ENCODE measurements at places on chromosomes 1 and 21.

GRCh38 chr1:211511030-211511700 is 19.2 kb upstream of the RD3 start:
- DNase-seq, result no peak

- no peak for DNase-seq
Measured at GRCh38 chr1:38789498-38790169, 69.9 kb downstream of the RRAGC start.

GRCh38 chr1:93905734-93906133 is 3.5 kb downstream of the GCLM start:
- no peak for DNase-seq

GRCh38 chr1:31954607-31955283 is 16.6 kb upstream of the PTP4A2 start:
- no peak for DNase-seq

DNA sequence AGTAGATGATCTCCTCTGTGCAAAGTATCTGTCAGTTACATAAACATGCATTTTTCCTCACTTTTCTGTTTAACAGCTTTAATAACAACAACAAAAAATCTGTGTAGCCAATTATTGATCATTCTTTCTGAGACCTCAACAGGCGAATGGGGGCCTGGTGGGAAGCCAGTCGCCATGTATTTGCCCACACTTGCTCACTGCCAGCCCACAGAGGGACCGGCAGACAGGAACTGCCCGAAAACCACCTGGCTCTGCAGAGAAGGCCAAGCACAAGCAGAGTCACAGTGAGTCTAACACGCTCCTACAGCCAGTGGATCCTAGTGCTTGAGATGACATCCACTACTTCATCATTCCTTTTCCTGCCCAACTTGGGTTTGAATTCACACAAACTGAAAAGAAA is 56.1 kb downstream of the NPHP4 start:
- DNase-seq, result no peak

- DNase-seq, result no peak
Measured at GRCh38 chr1:173168941-173169340, 38.2 kb downstream of the TNFSF4 start.

GRCh38 chr1:10664251-10664650 is 132.2 kb downstream of the CASZ1 start:
- DNase-seq, result no peak

GRCh38 chr1:65417729-65418128 is 2.7 kb upstream of the LEPR start:
- DNase-seq, result no peak

DNA sequence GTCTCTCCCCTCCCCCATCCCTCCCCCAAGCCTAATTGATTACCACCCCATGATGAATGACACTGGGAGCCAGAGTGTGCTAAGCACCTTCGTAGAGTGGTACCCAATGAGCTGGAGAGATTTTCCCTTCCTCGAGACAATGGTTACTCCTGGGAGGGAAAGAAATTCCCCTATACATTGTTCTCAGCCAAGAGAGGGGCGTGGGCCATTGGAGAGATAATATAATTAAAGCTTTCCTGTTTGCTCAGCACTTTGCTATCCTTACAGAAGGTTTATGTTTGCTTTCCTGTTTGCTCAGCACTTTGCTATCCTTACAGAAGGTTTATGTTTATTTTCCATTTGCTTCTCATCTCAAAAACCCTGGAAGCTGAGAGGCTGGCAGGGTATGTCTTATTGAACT is 126.1 kb upstream of the KLHDC7A start:
- DNase-seq, result no peak

GRCh38 chr1:225848030-225848955 is 33.9 kb downstream of the TMEM63A start:
- peak; percentile 56 for DNase-seq

- no peak for DNase-seq
Measured at GRCh38 chr1:165787741-165788140, 19.1 kb upstream of the TMCO1 start.

DNA sequence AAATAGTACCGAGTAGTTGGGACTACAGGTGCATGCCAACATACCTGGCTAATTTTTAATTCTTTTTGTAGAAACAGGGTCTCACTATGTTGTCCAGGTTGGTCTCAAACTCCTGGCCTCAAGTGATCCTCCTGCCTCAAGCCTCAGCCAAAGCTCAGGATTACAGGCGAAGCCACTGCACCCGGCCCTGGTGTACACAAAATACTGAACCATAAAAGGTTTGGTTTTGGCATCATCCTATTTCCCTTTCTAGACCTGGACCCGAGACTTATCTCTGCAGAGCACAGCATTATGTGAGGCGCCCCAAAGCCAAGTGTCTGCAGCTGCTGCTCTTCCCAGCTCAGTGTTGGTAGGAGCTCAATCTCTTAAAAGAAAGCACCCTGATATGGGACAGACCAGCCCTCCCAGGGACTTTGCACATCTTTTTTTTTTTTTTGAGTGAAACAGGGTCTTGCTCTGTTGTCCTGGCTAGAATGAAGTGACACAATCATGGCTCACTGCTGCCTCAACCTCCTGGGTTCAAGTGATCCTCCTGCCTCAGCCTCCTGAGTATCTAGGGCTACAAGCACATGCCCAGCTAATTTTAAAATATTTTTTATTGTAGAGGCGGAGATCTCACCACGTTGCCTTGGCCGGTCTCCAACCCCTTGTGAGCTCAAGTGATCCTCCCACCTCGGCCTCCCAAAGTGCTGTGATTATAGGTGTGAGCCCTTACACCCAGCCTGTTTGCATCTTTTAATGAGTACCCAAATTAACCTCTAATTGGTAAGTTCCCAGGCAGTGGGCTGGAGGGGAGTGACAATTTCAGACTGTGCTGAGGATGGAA is 20.4 kb downstream of the TEX35 start:
- no peak for DNase-seq

GRCh38 chr1:6603238-6603914 is 707 bp upstream of the KLHL21 start:
- DNase-seq, result peak; percentile 59

DNA sequence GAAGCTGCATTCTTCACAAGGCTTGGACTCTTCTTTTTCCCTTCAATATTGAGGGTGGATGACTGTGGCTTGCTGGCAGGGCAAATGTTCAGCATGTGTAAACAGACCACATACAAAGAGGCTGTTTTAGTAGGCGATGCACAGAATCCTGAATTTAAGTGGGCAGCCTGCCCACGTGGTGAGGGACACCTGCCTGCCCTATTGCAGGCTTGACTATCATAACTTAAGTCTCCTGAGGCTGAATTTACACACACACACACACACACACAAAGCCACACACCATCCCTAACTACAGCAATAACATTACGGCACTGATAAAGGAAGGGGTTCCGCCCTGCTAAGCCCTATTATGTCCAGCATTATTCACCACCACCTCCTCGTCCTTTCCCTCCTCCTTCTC is 15.9 kb downstream of the SYT2 start:
- no peak for DNase-seq

- DNase-seq, result no peak
Measured at GRCh38 chr1:107896401-107896800, 68.6 kb downstream of the VAV3 start.

DNA sequence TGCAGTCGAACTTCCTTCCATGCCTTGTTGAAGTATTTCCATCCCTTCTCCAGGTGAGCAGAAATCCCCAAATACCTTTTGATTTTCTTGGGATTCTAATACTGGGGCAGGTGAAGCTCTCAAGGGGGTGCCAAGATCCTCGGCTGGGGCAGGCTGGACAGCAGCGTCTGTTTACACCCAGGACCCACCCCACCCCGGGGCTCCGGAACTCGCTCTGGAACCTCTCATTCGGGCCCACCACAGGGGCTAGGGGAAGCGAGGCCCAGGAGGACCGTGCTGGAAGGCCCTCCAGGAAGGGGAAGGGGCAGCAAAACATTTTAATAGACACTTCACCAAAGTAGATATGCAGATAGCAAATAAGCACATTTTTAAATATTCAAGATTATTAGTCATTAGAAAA is 161.9 kb upstream of the GORAB start:
- no peak for DNase-seq

DNA sequence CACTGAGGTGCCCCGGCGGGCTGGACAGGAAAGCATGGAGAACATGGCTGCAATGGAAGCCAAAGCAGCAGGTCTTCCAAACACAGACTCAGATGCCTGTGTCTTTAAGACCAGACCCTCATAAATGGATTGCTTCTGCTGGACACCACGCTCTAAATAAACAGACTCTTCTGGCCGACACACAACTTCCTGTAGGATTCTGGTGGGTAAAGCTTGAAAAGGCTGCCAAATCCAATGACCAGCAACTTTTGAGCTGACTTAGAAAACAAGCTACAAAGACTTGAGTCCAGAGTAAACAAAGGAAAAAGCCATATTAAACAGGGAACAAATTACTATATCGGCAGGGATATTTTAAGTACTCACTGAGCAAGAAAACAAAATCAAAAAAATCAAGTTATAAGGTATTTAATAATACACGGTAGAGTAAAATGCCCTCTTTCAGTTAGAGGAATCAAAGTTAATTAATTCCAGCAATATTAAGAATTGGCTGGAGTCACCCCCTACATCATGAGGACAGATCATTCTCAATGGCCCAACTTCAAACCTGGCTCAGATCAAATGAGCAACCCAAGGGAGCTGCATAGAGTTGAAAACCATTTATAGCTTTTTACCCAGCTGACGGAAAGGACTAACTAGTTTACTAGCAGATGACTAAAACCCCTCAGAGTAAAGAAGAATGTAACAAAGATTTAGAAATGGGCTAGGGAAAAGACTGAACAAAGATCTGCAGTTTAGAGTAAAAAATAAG is 102.4 kb downstream of the TGFBR3 start:
- DNase-seq, result no peak

DNA sequence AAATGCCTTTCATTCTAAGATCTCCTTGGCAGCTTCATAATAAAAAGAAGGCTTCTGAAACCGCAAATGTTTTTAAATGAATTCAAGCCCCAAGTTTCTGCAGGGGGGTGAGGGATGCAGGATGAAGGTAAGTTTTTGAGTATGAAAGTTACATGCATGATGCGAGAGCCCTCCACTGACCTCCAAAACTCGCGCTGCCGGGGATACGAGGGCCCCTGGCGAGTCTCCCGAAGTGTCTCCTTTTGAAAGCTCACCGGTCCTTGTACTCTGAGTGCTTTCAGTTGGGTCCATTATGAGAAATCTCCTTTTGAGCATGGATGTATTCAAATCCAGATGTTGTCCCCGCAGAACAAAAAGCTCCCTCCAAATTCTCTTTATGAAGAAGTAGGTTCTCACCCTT is 18.9 kb upstream of the ZC3H12A start:
- DNase-seq, result no peak

GRCh38 chr1:8165595-8166360 is 139.7 kb upstream of the ERRFI1 start:
- no peak for DNase-seq

DNA sequence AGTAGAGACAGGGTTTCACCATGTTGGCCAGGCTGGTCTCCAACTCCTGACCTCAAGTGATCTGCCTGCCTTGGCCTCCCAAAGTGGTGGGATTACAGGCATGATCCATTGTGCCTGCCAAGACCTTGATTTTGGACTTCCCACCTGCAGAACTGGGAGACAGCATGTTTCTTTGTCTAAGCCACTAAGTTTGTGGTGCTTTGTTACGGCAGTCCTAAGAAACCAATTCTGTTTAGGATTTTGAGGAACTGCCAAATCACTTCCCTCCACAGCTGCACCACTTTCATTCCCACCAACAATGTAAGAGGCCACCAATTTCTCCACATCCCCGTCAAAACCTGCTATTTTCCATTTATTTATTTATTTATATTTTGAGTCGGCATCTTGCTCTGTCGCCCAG is 46.1 kb downstream of the CHAF1B start:
- DNase-seq, result no peak

DNA sequence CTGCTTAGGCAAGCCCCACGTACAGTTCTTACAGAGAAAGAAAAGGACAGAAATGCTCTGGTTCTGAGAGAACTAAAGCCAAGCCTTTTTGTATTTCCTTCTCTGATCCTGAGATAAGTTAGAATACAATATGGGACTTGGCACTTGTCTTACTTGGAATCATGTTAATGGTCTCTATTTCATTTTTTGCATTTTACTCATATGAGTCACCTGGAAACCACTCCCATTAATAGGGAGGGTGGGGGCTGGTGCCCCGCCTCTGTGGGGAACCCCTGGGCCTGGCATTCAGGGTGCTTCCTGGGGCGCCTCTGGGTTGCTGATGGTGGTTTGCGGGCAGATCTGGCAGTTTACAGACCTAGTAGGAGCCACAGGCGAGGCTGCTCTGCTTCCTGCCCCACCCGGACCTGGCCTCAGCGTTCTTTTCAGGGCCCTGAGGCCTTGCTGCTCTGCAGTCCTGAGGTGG is 26.7 kb downstream of the TSPAN2 start:
- peak; percentile 95 for DNase-seq

DNA sequence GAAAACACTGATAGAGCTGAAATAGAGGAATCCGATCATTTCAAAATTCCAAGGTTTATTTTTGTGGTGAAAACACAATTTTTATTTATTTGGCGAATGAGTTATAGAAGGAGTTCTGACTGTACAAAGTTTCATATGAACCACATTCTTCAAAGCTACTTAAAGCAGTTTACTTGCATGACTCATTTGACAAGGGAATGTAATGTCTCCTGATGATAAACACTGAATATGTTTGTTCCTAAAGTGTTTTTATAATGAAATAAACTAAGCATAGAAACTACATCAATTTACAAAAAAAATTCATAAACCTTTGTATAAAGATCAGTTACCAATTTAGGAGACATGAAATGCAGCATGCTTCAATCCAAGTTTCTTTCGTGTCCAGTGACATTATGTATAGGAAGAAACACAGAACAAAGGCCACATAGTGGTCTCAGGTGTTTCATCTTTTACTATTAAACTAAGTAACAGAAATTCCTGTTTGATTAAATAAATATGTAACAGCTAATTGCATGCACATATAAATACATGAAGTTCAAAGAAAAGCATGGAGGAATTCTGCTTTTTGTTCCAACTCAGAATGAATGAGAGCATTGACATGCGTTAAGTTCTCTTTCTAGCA is 2.5 kb downstream of the PRKACB start:
- DNase-seq, result no peak

DNA sequence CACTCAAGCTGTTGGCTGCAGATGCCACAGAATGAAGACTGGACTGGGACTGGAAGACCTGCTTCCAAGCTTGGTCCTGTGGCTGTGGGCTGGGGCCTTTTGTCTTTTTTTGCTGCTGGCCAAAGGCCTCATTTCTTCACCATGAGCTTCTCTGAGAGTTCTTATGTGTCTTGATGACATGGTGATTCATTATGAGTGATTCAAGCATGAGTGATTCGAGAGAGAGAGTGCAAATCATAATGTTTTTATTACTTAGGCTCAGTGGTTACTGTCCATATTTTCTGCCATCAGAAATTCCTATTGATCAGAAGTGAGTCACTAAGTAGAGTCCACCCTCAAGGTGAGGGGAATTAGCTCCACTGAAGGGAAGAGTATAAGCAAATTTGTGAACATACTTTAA is 94.0 kb downstream of the PCP4 start:
- DNase-seq, result no peak

Measured in CD4-positive, alpha-beta T cell (primary cell).